ENCODE measurements at places on chromosomes 1 and 21.

GRCh38 chr1:28507247-28507645 is 1.4 kb downstream of the RCC1 start:
- DNase-seq = no peak

GRCh38 chr1:173603056-173603591 is at the start of gene SLC9C2:
Gene SLC9C2, minus strand, starts transcription at chr1:173603072. Its CDS starts 1,296 bp downstream, at chr1:173601776.
- no peak for DNase-seq

GRCh38 chr1:20589331-20590278 is 708 bp downstream of the CDA start:
- DNase-seq = no peak

DNA sequence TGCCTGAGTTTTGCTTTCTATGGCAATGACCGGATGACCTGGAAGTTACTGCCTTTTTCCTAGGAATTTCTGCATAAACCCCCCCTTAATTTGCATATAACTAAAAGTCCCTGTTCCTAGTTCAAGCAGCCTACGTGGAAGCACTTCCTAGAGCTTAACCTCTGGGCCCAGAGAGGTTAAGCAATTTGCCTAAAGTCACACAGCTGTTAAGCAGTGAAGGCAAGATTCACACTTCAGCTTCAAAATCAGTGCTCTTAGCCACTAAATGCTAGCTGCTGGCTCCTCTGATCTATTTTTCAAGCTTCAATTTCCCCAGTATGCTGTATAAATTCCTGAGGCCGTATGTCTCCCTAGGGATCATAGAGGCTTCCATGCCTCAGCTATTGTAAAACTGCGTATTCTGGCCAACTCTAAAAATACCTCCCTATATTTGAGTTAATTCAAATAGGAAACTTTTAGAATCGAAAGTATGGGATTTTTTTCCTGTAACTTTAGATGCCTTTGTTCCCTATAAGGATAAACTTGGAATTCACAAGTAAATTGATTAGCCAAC is 53.1 kb upstream of the CD5L start:
- DNase-seq = no peak

DNA sequence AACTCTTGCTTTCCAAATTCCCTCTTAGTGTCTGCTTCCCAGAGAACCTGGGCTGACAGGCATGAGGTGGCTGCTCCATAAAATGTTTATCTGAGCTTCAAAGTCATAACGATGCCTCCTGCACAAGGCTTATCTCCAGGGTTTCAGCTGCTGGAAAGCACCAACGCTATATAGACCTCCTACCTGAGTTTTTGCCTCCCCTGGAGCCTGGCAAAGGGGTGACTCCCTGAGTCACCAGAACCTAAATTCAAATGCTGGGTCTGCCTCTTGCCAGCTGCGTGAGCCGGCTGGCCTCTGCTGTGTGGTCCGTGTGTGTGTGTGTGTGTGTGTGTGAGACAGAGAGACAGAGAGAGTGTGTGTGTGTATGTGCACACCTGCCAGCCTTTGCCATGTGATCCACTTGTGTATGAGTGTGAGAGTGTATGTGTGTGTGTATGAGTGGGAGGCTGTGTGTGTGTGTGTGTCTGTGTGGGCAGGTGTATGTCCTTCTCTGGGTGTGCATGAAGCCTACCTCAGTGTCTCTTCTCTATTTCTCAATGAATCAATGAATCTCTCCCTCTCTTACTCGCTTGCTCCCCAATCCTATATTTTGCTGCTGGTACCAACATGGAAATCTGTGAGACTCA is 714.9 kb downstream of the MATN1 start:
- no peak for DNase-seq

- no peak for DNase-seq
Observed at GRCh38 chr1:182281541-182281940, 110.0 kb downstream of the GLUL start.

DNA sequence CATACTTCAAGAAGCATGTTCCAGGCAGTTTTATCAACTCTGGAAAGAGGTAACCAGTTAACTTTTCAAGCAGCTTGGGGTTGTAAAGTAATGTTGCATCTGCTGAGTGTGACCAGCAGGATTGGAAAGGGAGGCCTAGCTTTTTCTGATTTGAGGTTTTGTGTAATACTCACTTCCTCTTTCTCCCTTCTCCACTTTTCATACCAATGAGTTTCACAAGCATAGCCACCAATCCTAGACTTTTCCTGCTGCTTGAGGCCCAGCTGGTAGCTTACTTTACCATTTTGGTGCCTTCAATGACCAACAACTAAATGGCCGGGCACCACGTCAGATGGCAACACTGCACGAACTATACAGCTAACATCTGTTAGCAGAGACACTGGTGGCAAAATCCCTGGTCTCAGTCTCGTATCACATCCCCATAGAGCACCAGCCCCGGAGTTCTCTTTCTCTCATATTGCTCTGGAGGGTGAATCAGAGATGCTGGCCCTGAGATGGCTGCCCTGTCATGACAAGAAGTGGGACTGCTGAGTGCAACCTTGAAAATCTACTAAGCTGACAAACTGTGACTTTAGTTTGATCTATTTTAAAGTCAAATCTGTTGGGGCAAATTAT is 14.8 kb upstream of the GPR88 start:
- DNase-seq = no peak

GRCh38 chr21:43295066-43295958 is 126.5 kb downstream of the CRYAA start:
- no peak for DNase-seq

DNA sequence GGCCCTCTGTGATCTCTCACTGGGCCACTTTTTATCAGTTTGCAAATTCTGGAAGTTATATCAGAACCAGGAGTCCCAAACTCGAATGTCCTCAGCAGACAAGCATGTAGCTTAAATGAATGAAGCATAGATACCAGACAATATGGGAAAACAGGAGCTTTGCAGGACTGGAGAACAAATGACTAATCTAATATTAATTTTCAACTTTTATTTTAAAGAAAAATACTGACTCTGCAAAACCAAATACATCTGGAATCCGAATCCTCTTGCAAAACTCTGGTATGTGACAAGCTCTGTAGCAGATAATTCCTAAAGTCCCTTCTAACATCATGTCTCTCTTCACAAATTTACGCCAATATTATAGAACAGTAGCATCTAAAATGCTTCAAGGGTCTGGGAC is 427.4 kb downstream of the TTLL7 start:
- DNase-seq = no peak

- no peak for DNase-seq
Observed at GRCh38 chr1:44571712-44572571, 102.3 kb downstream of the TMEM53 start.

All from activated CD8-positive, alpha-beta memory T cell treated with anti-CD3 and anti-CD28 coated beads for 1 hour (primary cell).